SK-N-DZ (cell line): ENCODE measurements at places on chromosomes 7 and 10.

DNA sequence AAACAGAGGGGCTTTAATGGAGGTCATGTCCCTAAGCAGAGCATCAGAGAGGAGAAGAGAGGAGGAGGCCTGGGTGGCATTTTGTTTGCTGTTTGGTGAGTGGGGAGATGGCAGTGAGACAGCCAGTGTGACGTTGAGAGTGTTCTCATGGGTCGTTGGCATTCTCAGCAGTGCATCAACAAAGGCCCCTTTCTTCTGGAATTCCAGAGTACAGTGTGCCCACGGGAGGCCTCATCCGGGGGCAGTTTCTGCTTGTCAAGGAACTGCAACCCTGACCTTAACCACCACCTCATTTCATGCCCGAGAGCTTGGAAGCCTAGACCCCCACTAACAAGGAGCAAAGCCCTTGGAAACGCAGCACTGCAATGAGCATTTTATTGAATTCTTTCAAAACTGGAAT lies 92.9 kb downstream of the CELF2 start:
- no peak for DNase-seq

GRCh38 chr7:34104992-34105391 lies 199.7 kb downstream of the BMPER start:
- DNase-seq: no peak

DNA sequence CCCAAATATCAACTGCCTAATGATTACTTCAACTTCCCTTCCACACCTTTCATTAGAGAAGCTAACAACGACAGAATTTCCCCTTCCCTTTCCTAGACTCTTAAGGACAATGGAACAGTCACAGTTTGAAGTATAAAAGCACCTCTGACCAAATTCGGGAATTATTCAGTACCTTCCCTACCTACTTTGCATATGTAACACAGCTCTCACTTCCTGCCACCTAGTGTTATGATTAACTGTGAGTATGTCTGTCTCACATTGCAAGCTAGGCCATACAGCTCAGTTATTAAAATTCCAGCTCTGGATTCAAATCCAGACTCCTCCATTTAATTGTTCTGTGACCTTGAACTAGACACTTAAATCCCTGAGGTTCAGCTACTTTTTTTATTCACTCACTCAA lies 44.8 kb upstream of the HPSE2 start:
- no peak for DNase-seq

GRCh38 chr7:30979027-30979426 lies 15.3 kb downstream of the GHRHR start:
- no peak for DNase-seq

GRCh38 chr10:88989824-88990383 lies 694 bp upstream of the FAS start:
- no peak for DNase-seq

DNA sequence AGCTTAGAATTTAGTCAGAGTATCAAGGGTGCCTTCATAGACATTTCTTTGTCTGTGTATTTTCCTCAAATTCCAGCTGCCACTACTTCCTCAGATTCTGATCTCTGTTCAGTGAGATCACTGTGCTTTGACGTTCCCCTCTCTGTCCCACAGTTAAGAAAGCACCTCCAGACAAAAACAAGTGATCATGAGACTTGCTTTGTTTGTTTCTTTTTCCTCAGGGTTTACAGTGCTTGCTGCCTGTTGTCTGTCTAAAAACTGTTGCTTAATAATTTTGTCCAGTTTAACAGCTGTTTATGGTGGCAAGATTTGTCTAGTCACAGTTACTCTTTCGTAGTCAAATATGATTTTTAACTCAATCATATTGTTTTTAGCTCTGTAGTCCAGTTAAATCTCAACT lies 29.1 kb downstream of the TRUB1 start:
- DNase-seq: no peak

GRCh38 chr10:27158421-27158820 lies 3.3 kb downstream of the MASTL start:
- DNase-seq: no peak

DNA sequence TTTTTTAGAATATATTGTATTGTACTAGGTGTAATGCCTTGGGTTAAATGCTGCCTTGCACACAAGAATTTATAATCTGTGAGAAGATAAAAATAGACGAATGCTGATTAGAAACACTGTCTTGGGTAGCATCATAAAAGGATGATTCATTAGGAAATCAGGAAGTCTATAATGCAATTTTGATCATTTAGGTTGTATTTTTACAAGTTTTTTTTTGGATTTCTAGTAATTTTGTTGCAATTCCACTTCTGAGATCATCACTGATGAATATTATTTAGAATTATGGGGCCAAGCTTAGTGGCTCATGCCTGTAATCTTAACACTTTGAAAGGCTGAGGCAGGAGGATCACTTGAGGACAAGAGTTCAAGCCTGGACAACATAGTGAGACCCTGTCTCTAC lies 29.6 kb downstream of the WBP1L start:
- no peak for DNase-seq

GRCh38 chr10:133528845-133529575 lies 1.8 kb downstream of the CYP2E1 start:
- DNase-seq: peak; percentile 59

- DNase-seq: no peak
These were observed 832 bp downstream of the PDLIM1 start for GRCh38 chr10:95289921-95290421.

DNA sequence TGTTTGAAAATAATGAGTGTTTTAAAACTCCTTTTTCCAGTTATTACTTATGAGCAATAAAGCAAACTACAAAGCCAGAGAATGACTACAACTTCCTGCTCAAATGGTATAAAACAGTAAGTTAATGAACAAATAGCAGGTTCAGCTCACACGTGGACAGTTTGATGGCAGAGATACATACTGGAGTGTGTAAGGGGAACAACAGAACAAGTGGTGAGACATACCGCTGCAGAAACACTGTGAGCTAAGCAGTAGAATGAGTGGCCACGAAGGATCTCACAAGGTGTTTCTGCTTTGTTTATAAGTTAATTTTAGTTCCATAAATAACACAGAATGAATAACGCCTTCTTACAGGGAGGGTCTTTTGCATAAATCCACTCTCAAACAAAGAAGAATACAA lies 3.0 kb upstream of the MKX start:
- DNase-seq: no peak

DNA sequence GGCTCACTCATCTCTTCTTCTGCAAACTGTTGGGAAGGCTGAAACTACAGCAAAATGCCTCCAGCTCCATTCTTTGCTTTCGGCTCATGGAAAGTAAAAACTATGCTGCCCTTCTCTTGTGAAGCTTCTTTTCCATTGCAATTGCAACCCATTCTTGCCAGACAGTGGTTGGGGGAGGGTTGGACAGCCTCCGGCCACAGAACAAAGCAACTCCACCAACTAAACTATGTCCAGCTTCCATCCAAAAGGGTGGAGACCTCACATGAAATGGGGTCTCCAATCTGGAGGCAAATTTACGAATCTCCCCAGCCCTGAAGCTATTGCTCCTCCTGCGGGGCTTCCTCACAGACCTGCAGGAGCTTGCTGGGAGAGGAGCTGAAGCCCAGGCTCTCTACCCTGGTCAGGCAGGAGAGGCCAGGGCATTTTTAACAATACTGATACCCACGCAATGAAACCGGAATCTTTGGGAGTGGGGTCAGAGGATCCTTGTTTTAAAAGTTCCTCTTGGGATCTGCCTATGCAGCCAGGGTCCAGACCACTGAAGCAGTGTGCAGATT lies 549 bp downstream of the GPNMB start:
- DNase-seq: no peak

DNA sequence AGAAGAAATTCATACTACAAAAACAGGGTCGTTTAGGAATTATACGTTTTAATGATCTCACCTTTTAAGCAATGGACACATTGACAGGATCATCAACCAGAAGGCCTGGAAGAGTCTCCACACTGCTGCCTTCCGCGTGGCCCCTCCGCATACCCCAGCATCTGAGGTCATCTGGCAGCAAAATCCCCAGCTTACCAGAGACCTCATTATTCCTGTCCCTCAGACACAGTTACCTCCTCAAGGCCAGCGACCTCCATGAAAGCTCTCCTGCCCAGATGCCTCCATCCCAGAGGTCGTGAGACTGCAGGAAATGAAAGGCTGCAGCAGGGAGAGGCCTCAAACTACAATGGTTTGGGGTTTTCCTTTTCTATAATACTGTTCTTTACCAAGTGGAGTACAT lies 14.8 kb upstream of the GSAP start:
- no peak for DNase-seq

- DNase-seq: no peak
These were observed 6.7 kb downstream of the CEP55 start for GRCh38 chr10:93503075-93503474.

- no peak for DNase-seq
These were observed 477.2 kb downstream of the GPAM start for GRCh38 chr10:111706331-111706730.

DNA sequence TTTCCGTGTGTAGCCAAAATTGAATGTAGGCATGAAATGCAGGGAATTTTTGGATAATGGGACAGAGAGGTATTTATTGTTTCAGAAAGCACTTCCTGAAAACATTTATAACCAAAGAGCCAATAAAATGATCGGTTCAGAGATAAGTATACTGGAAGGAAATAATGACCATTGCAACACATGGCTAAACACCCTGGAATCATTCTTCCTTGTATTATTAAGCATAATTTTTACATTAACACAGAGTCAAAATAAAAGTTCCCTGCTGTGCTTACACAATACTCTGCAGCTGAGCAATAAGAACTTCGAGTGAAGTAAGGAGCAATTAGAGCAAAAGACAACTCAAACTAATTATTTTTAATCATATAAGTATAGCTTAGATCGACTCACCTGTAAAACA lies 648.3 kb downstream of the TNS3 start:
- DNase-seq: no peak

GRCh38 chr7:125136755-125137532 lies 207.3 kb upstream of the POT1 start:
- no peak for DNase-seq

DNA sequence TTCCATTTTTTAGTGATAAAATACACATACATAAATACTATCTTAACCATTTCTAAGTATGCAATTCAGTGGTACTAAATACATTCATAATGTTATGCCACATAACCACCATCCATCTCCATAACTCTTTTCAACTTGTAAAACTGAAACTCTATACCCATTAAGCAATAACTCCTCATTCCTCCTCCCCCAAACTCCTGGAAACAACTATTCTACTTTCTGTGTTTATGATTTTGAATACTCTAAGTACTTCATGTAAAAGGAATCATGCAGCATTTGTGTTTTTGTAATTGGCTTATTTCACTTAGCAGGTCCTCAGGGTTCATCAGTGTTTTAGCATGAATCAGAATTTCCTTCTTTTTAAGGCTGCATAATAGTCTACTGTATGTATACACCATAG lies 131.8 kb downstream of the TES start:
- no peak for DNase-seq

DNA sequence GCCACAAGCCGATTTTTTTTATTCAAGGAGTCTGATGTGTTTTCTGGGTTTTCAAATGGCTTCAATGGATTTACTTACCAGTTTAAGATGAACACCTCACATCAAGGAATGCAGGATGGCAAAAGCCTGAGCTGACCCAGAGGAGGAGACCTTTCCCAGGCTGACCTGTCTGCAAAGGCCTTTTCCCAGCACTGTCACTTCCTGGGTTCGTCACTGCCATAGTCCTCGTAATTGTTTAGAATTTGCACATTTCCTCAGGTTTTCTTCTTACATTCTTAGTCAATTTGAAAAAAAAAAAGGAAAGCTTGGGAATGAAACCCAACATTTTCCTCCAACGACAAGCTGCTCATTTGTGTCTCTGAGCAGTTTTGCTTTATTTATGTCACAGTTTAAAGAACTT lies 42.0 kb downstream of the PTER start:
- DNase-seq: no peak

- no peak for DNase-seq
These were observed 567 bp downstream of the KCNH2 start for GRCh38 chr7:150977382-150978125.

- no peak for DNase-seq
These were observed 269.6 kb upstream of the NEBL start for GRCh38 chr10:21166557-21167287.

DNA sequence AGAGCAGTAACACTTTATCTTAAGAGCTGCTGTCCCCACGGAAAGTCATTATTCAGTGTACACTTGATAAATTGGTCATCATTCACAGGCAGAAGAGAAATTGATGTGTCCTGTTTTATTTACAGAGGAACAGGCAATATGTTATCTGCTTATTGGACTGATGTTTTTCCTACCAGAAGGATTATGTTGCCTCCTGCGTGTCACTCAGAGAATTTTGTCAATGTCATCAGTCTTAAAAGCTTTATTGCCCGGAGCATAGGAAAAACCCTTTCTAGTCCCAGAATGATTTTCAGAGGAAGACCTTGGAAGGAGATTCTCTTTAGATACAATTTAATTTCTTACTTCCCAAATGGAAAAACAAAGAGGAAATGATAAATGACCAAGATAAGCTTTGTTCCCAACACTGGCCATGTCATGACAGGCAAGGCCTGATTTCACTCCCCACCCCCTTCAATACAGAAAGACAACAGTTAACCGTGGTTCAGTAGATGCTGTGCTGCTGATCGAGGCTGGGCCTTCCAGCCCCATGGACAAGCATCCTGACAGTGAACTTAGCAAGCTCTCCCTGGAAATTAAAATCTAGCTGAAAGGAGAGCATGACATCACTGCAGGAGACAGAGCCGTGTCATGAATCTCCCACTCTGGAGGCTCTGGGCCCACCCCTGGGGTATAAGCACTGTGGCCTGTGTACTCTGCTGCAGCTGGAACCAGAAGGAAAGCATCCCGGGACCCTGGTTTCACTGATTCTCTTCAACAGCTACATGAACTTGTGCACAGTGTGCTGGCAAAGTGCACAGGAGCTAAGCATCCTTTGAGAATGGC lies 118.8 kb upstream of the LYZL2 start:
- peak; percentile 14 for DNase-seq

DNA sequence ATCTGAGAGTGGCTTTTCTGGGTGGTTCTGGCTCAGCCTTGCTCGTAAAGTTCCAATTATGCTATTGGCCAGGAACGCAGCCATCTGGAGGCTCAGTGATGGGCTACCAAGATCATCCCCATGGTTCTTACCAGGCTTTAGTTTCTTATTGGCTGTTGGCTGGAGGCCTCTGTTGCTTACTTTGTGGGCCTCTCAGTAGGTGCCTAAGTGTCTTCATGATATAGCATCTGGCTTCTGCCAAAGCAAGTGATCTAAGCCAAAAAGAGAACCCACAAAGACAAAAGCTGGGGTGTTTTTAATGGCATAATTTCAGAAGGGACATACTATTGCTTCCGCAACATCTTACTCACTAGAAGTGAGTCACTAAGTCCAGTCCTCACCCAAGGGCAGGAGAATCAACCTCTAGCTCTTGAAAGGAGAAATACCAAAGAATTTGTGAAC lies 132.0 kb upstream of the MDFIC start:
- DNase-seq: no peak
